ENCODE measurements at places on chromosomes 1 and 21.

- DNase-seq = no peak
Observed at GRCh38 chr1:194331758-194332157, 1145.3 kb upstream of the B3GALT2 start.

- DNase-seq = no peak
Observed at GRCh38 chr1:167720965-167721616, 691 bp upstream of the MPZL1 start.

- DNase-seq = no peak
Observed at GRCh38 chr1:84836145-84836544, 56.9 kb downstream of the LPAR3 start.

DNA sequence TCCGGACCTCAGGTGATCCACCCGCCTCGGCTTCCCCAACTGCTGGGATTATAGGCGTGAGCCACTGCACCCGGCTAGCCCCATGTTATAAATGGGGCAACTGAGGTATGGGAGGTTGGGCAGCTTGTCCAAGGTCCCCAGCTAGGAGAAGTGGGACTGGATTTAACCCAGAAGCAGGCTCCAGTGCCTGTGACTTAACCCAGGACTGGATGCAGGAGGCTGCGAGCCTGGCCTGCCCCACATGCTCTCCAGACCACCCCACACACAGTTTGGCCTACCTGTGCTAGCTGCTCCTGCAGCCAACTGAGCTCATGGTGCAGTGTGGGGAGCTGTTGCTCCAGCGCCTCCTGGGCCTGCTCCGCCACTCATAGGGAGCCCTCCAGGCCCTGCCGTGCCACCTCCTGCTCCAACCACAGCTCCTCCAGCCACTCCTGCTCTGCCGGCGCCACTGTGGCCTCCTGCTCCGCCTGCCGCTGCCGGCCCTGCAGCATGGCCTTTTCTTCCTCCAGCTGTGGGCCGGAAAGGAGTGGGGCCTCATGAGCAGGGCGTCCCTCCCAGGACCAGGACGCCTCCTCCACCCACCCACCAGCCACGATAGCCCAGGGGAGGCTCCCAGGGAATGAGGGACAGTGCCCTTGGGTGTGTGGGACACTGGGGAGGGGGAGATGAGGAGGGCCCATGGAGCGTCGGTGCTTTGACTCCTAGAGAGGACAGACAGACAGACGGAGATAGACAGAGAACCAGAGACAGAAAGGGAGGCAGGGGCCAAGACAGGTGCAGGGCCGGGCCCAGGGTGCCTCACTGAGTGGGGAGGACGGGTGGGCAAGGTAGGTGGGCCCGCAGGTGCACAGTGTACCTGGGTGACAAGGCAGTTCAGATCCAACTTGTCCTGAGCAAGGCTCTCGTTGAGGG, 12.4 kb upstream of the NBPF1 start:
- no peak for DNase-seq

- DNase-seq = no peak
Observed at GRCh38 chr1:112542206-112542973, 33.6 kb downstream of the WNT2B start.

- no peak for DNase-seq
Observed at GRCh38 chr1:5997316-5997715, 5.1 kb upstream of the NPHP4 start.

DNA sequence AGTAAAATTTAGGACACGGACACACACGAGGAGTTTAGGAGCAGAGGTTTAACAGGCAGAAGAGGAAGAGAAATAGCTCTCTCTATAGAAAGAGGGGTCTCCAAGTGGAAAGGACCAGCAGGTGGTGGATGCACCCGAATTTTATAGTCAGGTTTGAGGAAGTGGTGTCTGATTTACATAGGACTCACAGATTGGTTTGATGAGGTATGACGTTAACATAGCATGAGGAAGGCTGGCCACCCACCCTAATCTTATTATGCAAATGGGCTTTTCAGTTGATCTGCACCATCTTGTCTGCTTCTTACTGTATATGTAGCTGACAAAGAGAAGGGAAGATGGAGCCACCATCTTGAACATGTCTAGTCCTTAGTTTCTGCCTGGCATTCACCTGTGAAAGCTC, 52.5 kb upstream of the RGS2 start:
- no peak for DNase-seq

DNA sequence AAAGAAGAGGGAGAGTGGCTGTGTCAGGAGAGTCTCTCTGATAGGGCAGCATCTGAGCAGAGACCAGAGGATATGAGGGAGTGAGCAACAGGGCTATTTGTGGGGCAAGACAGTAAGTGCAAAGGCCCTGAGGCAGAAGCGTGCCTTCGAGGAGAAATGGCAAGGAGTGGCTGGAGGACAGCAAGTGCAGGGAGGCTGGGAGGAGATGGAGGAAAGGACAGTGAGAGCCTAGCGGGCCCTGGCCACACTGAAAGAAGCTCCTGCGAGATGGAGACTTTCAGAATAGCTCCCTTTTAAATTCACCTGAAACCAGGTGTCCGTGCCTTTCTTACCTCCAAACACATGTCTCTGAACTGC, 25.2 kb downstream of the EXOC8 start:
- no peak for DNase-seq

- DNase-seq = no peak
Observed at GRCh38 chr1:226993814-226994585, 53.9 kb downstream of the COQ8A start.

DNA sequence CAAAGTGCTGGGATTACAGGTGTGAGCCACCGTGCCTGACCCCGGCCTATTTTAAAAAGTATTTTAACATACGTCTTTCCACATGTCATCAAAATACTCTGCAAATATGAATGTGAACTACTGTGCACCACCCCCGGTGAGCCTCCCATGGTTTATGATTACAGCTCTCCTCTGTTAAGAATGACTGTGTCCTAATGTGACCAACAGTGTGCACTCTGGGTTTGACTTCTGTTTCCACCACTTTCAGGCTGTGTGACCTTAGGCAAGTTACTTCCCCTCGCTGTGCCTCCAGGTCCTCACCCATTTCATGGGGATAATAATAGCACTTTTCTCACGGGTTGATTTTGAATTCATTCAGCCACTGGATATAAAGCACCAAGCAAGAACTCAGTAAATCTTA, 14.7 kb downstream of the AMPD2 start:
- no peak for DNase-seq

GRCh38 chr1:245489838-245490237, 335.1 kb downstream of the KIF26B start:
- no peak for DNase-seq

GRCh38 chr21:34819357-34819999, 150.7 kb downstream of the CLIC6 start:
- no peak for DNase-seq

DNA sequence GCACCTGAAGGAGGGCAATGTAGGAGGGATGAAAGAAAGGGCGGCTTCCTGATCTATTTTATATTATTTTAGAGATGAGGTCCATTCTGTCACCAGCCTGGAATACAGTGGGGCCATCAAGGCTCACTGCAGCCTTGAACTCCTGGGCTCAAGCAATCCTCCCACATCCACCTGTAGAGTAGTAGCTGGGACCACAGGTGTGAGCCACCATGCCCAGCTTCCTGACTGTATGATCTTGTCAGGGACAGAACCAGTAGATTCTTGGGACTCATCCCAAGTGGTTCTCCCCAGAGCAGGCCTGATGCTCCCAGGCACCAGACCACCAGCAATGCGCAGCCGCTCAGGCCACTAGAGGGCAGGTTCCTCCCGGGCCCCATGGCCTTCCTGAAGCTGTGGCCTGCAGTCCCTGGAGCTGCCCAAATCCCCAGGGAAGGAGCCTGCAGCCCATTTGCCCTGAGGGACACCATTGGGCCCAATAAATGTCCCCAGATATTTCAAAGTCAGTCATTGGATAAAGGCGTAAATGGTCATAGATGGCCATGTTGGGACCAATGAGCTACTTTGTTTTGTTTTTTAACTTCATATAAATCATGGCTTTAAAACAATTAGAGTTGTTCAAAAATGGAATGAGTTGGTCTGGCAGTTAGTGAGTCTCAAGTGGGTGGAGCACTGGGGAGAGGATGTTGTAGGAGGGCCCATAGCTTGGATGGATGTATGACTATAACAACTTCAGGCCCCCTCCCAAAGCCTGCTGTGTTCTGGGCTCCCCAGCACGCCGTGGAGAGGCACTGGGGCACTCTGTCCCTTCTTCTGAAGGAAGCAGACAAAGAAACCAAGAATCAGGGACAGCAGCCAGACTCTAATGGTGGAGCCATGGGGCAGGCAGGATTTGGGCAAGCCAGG, 44.7 kb upstream of the GOLT1A start:
- peak; percentile 33 for DNase-seq

DNA sequence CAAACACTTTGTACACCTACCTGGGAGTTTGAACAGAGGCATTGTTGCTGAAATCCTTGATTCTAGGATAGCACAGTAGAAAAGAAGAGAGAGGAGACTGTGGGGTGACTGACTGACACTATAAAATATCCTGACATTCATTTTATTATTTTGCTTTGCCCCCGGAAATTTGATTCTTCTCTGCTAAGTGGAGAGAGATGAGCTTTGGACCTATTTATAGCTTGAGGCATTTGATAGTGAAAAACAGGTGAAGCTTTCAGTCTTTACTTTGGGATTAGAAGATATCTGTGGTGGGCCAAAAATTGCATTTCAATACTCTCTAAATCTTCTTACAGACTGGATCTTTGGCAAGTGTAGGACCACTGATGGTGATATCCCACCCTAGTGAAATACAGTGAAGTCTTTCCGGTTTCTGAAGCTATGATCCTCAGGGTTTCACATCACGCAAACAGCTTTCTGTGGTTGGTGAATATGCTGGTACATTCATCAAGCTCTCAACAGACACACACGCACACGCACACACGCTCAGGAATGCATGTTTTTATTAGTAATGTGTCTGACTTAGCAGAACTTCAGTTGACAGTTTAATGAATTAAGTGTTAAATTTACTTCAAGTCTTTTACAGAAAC, at the start of gene AMPD1:
Gene AMPD1 (minus strand): TSS at position 117 of the 629 bp plus-strand sequence. CDS start 75 bp downstream, at position 42.
- no peak for DNase-seq

GRCh38 chr1:218368686-218369085, 23.6 kb downstream of the TGFB2 start:
- DNase-seq = no peak

- DNase-seq = no peak
Observed at GRCh38 chr1:115665319-115666096, 23.7 kb downstream of the VANGL1 start.

DNA sequence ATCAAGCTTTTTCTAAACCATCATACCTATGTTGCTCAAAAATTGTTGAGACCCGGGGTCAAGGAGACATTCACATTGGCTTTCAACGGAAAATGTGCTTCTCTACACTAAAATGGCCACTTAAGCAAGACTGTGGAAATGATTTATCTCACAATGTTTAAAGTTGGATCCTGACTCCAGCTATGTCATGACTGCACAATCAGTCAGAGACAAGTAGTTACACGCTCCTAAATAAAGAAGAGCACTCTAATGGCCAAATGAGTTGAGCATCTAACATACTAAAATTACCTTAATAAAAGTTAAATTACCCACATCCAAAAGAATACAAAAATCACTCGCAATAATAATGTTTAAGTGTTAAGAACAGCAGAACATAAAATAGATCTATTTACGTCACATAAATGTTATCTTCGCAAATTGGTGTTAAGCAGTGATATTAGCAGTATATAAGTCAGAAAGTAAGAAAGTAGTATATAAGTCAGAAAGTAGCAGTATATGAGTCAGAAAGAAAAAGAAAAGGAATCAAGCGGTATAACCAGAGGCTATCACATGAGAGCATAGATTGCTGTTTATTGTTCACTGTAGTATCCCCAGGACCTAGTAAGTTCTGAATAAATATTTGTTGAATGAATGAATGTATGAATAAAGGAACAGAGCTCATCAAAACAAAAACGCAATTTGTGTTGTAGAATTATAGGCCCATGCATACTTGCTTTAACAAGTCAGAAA, 28.4 kb downstream of the ZNF281 start:
- DNase-seq = no peak

GRCh38 chr1:53400761-53401674, 58.2 kb upstream of the DMRTB1 start:
- DNase-seq = no peak

GRCh38 chr1:216310776-216311175, 112.5 kb downstream of the USH2A start:
- no peak for DNase-seq

GRCh38 chr21:40976198-40977109, 129.5 kb upstream of the DSCAM start:
- DNase-seq = no peak

- no peak for DNase-seq
Observed at GRCh38 chr1:231487910-231488309, 40.6 kb upstream of the TSNAX start.

- no peak for DNase-seq
Observed at GRCh38 chr1:154404511-154404931, 622 bp upstream of the IL6R start.

GRCh38 chr1:47468709-47469389, 31.0 kb downstream of the FOXD2 start:
- no peak for DNase-seq

GRCh38 chr1:161166669-161167548, 683 bp downstream of the PPOX start:
- no peak for DNase-seq

DNA sequence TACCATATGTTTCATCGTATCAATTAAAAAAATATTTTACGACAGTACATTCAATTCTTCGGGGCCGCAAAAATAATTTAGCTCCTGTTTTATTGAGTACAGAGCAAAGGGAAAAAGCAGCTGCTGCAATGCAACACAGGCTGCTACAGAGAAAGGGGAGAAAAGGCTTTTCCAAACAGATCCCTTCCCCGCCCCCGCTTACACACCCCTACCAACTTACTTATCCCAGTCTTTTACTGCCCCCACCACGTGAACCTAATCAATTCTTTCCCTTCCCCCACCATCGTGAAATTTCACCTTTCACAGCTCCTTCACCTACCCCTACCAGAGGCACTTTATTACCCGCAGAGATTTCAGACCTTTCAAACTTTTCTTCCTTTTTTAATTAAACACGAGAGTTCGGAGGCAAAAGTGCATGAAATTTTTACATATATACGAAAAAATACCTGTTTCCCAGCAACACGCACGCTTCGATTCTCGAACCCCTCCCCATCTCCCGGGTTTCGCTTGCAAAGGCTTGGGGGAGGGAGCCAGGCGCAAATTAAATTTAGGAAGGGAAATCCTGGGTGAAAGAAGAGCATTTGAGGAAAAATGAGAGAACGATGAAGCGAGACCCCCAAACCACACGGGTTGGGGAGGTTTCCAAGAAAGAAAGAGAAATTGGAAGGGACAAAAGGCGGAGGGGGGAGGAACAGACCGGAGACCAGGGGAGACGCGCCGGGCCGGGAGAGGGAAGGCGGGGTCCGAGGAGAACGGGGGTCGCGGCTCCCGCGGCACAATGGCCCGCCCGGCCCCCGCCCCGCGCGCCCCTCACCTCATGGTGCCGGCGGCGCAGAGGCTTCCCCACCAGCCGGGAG, 823 bp downstream of the ENAH start:
- no peak for DNase-seq
